Chondrocyte (in vitro differentiated cells): ENCODE measurements at places on chromosomes 12 and 14. TPM values are rescaled to one million over a fixed set of nuclear protein-coding genes. Genes with fewer than 3 reads are reported as not detected.

GRCh38 chr14:25658988-25659387, 609.0 kb upstream of the STXBP6 start:
- DNase-seq: no peak

GALNT6 gene
- 0.90 to 1.5 TPM (median 1.1 TPM) in 3 replicates for total RNA-seq

FGF6 gene
- total RNA-seq: not detected in 3 replicates

- no peak for DNase-seq
These were observed 412.9 kb downstream of the RAD51B start for GRCh38 chr14:68232300-68233055.

GRCh38 chr14:106087837-106088236, 561.5 kb downstream of the TMEM121 start:
- no peak for DNase-seq

DNA sequence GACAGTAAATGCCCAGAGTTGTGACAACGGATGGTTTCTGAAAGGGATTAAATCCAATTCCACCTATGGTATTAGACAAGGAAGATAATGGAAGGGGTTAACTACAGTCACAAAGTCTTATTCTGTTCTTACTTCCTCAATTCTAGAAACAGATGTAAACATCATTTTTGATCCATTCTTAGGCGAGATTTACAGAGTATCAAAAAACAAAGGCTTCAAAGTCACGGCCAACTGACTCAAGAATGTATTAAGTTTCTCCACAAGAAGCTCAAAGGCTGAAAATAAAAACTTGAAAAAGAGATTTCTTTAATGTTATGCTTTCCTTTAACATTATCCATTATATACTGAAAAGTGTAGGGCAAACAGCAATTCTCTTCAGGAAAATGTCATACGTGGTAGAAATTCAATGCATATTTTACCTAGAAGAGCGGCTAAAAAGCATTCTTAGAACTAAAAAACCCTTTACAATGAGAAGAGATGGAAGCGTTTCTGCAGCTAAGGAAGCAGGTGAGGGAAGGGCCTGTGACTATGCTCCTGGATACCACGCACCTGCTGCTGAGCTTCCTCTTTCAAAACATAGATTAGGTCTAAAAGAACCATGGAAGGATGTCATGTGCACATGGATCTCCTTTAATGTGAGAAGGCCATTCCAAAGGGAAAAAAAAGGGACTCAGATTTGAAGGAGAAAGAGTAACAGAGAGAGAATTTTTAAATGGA, 185.8 kb downstream of the STXBP6 start:
- DNase-seq: no peak

DNA sequence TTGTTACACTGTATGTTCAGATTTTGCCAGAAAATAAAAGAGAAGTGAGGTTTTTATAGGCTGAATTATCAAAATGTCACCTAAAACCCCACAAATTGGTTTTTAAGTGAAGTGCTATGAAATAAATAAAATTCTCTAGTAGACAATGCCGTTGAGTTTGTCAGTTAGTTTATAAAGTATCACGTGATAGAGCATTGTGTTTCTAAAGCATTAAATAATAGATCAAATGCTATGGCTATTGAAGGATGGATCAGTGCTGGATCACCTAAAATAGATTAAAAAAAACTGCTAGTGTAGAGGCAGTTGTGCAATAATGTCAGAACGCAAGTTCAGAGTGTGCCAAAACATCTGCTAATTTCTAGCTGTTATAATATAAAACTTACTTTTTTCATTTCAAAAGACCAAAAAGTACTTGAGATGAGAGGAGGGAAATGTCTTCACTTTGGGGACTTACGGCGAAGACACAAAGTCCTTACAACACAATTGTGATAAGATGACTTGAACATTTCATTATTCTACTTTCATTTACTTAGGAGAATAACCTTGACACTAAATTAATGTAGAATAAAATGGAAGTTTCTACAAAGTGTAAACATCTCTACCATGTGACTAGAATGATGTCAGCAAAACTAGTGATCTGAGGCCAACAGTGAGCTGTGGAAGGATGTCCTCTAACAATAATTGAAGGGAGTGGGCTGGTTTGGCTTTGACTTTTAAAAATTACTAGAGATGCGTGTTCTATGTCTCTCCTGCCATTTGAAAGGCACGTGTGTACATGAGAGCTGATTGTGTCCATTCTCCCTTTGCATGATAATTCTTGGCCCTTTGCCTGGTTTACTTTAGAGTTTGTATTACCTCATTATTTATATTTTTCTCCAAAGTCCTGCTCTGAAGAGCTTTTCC, 154.4 kb upstream of the PDE3A start:
- DNase-seq: no peak

GRCh38 chr14:39175445-39176262, 600 bp downstream of the PNN start:
- no peak for DNase-seq

DNA sequence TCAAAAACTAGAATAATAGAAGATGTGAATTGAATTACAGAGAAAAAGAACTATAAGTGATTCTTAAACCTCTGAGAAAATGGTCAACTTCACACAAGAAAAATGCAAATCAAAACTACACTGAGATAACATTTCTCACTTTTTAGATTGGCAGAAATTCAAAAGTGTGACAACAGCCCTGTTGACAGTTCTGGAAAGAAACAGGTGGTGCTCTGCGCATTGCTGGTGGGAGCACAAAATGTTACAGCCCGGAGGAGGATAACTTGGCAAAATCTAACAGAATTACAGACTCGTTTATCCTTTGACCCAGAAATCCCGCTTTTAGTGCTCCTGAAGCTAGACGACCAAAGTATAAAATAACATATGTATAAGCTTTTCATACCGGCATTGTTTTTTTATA, 222.5 kb upstream of the CNTN1 start:
- DNase-seq: no peak
